Stimulated activated CD4-positive, alpha-beta T cell treated with anti-CD3 and anti-CD28 coated beads, Interleukin-15, amount 100 ng/mL, for 1 hour (primary cell): ENCODE measurements at places on chromosomes 4 and X.

- no peak for DNase-seq
These were observed 17.7 kb upstream of the ELOVL6 start for GRCh38 chr4:110216129-110216528.

- DNase-seq = no peak
These were observed 263.6 kb downstream of the PTTG2 start for GRCh38 chr4:38223782-38224236.

DNA sequence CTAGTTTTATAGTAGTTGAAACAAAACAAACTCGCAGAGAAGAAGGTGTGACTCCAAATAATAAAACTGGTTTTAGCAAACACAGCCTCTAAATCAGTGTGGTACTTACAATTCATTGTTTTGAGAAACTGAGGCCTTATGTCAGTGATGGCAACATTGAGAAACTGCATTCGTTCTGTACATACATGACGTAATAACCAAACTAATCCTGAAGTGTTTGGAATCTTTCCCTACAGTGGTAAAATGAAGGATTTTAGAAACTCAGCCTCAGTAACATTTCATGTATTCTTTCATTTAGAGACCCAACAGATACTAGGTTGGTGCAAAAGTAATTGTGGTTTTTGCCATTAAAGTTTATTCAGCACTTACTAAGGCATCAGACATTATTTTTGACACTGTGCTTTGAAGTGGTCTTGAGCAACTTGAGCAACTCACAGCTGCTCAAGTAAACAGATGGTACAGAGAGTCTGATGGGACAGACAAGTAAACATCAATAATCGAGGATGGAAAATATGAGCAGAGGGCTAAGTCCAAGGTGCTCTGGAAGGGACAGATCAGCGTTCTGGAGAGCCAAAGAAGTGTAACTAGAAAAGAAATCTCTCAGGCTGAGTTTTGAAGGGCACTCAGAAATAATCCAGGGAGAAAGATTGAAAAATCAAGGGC lies 390.8 kb upstream of the BOD1L1 start:
- DNase-seq = no peak

DNA sequence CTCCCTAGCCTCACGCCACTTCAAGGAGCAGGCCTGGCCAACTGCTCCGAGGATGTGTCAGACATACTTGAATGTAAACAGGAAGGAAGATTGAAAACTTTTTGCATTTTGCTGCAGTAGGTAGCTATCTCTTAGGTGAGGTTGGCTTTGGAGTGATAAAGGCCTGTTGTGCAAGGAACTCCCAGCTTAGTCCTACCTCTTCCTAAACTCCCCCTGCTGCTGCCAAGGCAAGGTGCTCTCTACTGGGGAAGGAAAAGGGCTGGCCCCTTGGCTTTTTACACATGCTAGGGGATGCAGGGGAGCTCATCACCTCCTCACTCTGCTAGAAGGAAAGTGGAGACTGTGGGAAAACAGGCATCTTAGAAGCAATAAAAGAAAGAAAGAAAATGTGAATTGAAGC lies 10.7 kb upstream of the BRS3 start:
- DNase-seq = no peak

DNA sequence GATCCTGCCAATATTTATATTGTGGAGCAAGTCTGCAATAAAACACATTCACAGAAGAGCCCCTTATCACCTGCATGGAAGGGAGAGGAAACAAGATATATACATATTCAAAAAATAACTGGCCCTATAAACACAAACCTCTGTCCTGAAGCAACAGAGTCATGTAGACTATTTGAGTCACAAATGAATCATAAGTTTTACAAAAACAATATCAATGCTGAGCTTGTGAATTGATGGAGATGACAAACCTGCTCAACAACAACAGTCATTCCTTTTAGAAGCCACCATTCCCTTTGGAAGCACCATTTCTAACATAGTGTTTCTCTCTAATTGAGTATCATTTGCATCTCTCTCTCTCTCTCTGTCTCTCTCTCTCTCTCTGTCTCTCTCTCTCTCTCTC lies 313.9 kb downstream of the MID1IP1 start:
- no peak for DNase-seq

- no peak for DNase-seq
These were observed 37.4 kb downstream of the PDGFC start for GRCh38 chr4:156934259-156934635.

DNA sequence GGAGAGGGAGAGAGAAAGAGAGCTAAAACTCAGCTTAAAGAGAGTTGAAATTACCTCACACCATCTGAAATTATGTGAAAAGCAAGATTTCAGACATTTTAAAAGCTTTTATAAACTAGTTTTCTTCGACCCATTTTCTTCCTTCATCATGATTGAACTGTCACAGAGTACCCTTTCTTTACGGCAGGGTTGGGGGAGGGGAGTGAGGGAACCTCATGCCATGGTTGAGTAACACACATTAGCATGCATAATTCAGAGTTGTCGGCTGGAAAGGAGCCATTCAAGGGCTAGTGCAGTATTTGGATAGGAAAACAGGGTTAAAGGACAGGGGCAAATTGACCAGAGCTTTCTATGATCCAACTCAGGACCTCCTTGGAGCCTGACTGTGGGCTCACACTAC lies 46.2 kb downstream of the PCDH19 start:
- DNase-seq = no peak

GRCh38 chrX:102063445-102064074 lies 61.9 kb upstream of the TCEAL2 start:
- DNase-seq = no peak

- no peak for DNase-seq
These were observed 79.0 kb upstream of the ATXN3L start for GRCh38 chrX:13398839-13399238.

DNA sequence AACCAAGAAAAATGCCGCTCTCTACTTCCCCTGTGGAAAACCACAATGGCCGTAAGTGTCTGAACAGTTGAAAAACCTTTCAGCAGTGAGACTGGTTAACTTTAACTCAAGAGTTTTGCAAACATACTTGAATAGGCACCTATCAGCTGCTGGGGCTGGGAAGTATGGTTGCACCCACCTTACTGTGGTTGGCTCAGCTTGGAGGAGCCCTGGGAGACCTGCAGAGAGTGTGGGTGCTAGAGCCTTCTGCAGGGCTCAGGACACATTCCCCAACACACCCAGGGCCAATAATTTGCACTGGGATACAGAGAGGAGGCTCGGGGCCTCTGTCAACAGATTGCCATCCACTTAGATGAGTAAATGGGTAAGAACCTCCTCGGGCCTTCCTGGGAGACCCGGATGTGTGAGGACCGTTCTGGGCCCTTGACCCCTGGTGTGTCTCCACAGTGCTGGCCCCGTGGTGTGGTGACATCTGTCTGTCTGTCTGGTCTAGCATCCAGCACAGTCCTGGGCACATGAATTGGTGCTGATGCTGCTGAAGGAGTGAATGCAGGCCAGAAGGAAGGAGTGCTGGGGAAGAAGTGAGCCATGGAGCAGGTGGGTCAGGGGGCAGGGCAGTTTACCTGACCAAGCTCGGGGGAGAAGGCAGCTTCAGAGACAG lies 46.5 kb downstream of the MAGEA1 start:
- no peak for DNase-seq

GRCh38 chr4:118772081-118772766 lies 63.7 kb downstream of the SEC24D start:
- no peak for DNase-seq

GRCh38 chr4:169103966-169104412 lies 93.9 kb upstream of the CBR4 start:
- no peak for DNase-seq

GRCh38 chr4:19051831-19052230 lies 1030.3 kb upstream of the LCORL start:
- DNase-seq = no peak

- no peak for DNase-seq
These were observed 51.4 kb downstream of the SHROOM4 start for GRCh38 chrX:50762578-50762977.

- no peak for DNase-seq
These were observed 152.5 kb upstream of the STX18 start for GRCh38 chr4:4694296-4694772.

DNA sequence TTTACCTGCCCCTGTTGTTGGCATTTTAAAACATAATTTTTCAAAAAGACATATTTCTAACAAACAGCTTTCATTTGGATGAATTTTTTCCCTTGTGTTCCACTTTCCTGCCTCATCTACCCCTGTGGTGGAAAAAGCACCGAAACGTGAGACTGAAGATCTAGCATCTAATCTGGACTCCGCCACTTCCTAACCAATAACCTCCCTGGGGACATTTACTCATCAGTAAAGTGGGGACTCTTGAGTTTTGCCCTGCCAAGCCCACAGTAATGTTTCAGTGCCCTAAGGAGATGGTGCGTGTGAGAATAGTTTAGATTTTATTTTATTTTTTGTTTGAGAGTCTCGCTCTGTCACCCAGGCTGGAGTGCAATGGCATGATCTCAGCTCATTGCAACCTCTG lies 56.7 kb downstream of the ADGRG2 start:
- no peak for DNase-seq

GRCh38 chrX:128543114-128543513 lies 490.9 kb upstream of the ACTRT1 start:
- DNase-seq = no peak

DNA sequence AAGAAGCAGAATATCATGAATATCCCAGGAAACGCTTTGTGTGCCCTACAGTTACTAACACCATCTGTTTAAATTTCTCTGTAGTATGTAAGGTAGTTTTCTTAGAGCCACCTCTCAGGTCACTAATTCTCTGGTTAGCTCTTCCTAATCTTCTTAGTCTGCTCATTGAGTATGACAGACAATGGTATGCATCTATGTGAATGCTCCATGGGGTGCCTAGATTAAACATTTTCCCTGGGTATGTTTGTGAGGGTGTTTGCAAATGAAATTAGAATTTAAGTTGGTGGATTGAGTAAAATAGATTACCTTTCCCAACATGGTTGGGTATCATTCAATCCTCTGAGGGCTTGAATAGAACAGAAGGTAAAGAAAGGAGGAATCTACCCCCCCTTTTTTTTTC lies 233.0 kb downstream of the PCDH18 start:
- DNase-seq = no peak

- DNase-seq = no peak
These were observed 146.2 kb downstream of the PRSS12 start for GRCh38 chr4:118206627-118207026.

- no peak for DNase-seq
These were observed 441.2 kb upstream of the NR3C2 start for GRCh38 chr4:148883435-148883834.

DNA sequence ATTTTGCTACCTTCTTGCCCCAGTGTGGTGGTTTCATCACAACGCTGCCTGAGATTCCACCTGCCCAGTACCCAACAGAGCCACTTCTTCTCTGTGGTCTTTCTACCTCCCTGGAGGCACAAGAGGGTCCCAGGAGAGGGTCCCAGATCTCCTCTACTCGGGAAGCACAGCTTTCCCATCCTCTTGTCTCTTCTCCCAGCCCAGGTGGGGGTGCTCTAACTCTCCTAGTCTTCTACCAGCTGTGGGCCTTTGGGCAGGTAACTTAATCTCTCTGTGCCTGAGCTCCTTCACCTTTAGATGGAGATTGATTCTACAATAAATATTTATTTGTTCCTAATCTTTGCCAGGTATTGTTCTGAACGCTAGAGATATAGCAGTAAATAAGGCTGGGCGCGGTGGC lies 1.8 kb upstream of the HPGDS start:
- no peak for DNase-seq

DNA sequence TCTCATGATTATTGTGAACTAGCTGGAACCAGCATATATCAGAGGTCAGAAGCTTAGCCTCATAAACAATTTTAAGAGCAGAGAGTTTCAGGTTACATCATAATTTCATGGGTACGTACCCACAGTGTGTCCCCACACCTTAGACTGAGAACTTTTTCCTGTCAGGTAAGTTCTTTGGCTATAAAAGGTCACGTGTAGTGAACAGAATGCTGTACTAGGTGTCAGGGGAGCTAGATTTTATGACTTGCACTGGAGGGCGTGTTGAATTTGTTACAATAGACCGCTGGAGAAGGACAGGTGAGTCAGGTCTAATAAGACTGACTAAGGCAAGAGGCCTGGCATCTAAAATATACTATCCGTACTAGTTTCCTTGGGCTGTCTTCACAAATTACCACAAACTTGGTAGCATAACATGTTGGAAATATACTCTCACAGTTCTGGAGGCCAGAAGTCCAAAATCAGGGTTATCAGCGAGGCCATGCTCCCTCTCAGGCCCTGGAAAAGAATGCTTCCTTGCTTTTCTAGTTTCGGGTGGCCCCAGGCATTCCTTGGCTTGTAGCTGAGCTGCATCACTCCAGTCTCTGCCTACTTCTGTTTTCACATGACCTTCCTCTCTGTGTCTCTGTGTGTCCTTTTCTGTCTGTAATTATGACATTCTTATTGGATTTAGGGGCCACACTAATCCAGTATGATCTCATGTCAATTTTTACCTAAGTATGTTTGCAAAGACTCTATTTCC lies 512.0 kb upstream of the NR3C2 start:
- DNase-seq = no peak

- DNase-seq = no peak
These were observed 31.1 kb upstream of the MAMLD1 start for GRCh38 chrX:150332023-150332422.

DNA sequence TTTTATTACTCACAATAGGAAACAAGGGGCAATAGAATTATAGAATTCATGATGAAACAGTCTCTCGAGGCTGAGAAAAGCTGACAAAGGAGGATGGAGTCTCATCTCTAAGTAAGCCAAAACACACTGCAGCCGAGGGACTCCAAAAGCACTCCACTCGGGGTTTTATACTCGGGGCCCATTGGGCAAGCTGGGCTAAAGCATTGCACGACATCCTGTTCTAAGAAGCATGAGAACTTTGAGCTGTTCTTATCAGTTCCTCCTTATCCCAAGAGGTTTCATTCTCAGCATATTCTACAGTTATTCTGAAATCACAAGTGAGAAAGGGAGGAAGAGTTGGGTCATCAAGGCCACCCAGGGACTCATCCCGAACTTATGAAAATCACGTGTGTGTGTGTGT lies 1475.5 kb downstream of the PCDH18 start:
- DNase-seq = no peak

- DNase-seq = no peak
These were observed 32.1 kb downstream of the XK start for GRCh38 chrX:37717708-37718107.

DNA sequence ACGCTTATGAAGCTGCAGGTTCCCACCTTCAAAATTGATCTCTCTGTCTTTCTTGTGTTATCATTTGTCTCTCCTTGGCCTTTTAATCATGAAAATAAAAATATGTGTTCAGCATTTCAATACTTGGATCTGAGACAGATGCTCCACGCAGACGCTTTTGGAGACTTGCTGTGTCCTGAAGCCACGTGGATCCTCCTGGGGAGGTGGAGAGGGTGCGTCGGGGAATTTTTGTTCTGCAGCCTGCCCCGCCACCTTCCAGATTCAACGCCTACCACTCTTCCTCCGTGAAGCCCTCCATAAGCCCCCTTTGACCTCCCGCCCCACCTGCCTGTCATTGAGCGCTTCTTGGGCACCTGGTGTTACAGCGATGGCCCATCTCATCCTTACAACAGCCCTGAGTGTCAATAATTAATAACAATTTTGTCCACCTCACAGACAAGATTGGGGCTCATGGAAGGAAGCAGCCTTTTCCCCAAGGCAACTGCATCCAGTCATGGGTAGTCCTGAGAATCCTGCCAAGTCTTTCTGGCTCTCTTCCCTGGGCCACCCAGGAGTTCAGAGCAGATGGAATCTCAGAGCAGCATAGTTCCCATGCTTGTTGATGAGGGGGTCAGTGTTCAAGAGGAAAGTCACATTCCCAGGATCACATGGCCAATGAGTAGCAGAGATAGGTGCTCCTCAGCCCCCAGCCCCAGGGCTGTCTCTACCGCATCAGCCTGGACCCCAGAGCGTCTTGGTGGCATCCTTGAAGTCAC lies 172.6 kb upstream of the PSAPL1 start:
- no peak for DNase-seq

GRCh38 chr4:26217961-26218676 lies 102.7 kb upstream of the RBPJ start:
- DNase-seq = no peak
